ENCODE measurements at places on chromosomes 6 and 20.

GRCh38 chr6:170464524-170464979 is 88.6 kb downstream of the PSMB1 start:
- no peak for DNase-seq

DNA sequence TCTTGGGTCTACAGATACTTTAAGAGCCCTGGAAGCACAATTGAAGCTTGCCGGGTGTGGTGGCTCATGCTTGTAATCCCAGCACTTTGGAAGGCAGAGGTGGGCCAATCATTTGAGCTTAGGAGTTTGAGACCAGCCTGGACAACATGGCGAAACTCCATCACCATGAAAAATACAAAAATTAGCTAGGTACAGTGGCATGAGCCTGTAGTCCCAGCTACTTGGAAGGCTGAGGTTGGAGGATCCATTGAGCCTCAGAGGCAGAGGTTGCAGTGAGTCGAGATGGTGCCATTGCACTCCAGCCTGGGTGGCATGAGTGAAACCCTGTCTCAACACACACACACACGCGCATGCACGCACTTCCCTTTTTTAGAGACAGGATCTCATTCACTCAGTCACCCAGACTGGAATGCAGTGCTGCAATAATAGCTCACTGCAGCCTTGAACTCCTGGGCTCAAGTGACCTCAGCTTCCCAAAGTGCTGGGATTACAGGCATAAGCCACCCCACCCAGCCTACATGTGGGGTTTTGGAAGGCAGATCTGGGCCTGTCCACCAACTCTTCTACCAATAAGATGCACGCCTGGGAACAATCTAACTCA is 182.5 kb upstream of the JARID2 start:
- peak; percentile 82 for DNase-seq

DNA sequence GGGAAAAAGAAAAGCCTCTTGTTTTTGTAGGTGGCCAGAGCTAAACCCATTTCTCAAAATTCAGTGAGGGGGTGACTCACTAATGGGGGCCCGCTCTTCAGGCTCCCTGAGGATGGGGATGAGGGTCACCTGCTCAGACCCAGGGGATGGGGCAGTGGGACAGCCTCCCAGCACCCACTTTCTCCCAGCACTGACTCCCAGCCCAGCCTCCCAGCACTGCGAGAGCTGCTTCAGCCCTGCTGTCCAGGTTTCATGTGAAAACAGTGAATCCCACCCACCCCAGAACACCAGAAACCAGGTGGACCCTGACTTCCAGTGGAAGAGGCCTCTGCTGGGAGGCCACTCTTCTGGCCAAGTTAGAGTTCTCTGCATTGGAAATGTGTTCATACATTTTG is 362.6 kb downstream of the CDH4 start:
- no peak for DNase-seq

GRCh38 chr6:108260126-108260808 is 573 bp downstream of the SNX3 start:
- DNase-seq: no peak

DNA sequence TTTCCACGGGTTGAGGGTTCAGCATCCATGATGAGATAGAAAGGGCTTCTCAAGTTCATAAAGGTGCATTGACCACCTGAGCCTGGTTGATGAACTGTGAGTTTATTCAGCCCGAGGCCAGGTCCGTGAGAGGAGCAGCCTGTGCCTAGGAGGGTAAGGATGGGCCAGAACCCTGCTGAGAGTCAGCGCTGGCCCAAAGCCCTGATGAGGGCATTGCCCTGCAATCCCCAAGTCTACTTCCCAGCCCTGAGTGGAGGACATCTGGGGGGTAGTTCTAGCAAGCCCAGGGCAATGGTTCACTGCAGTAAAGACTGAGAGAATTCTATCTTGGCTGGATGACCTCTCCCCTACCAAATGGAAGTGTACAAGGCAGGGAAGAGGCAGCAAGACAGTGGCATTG is 123.3 kb upstream of the NXT1 start:
- DNase-seq: no peak

DNA sequence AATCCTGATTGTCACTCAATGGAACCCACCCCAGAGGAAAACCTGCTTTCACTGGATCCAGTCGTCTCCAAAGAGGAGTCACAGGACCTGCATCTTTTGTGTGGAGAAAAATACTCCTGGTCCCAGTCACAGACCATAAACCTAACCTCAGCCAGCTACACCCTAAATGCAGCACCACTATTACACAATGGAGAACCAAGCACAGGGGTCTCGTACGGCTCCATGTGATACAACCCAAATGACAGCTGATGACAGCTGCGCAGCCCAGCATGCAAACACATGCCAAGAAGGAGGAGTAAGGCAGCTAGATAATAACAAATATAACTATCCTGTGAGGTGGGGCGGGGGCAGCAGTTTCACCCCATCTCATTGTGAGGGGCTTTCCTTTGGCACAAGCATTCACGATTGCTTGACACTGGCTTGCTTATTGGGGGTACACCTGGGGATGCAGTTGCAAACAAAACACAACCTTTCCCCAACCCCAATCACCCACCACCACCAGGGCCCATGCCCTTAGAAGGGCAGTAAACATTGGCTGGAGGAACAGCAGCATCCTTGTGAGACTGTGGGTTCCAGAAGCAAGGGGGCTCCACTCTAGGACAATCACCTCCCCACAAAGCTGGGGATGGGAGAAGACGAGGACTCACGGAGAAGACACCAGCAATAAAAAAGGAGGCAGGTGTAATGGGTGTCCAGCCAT is 51.5 kb downstream of the TRERF1 start:
- no peak for DNase-seq

GRCh38 chr6:25519856-25520255 is 132.2 kb upstream of the SCGN start:
- no peak for DNase-seq

DNA sequence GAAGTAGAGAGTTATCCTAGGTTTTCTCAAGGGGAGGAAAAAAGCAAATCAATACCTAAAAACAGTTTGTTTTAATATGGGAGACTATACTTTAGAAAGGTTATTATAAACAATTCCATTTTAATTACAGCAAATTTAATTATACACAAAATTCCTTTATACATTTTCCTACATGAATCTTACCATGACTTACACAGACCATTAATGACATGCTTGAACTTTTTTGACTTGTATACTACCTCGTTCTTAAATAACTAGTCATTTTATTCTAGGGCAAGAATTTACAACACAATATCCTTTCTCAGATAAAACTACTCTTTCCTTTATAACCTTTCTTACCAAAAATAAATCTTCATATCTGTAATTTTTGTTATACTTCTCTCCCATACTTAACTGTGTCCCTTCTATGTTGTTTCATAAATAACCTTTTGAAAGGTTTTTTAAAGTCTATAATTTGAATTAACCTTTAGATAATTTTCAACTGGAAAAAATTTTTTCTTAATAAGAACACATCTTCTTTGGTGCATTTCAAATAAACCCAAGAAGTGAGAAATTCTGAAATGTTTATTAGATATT is 729.4 kb downstream of the TENT5A start:
- DNase-seq: no peak

DNA sequence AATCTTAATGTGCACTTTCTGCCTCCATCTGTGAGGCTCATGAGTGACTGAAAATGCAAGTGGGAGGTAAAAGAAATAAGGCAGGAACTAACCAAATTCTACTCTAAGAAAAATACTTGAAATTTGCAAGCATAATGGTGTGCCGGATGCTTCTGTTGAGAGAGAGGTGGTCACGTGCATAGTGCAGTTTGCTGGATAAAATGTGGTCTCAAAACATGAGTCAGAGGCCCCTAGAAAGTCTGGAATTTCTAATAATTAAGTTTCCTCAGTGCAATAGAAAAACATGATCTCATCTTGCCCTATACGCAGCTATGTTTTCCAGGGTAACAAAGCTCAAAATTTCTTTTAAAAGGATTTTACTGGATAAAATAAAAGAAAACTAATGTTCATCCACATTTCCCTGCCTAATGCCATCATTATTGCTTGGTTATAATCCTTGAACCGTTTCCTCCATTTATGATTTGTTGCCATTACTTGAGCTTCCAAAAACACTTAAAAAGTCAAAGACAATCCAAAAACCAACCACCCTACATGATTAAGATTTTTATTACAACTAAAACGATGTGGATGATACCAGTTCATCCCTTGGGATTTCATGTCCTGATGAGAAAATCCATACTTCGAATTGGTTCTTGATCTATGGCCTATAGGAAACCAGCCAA is 351.7 kb upstream of the ARID1B start:
- no peak for DNase-seq

GRCh38 chr6:79196912-79197311 is 37.6 kb downstream of the HMGN3 start:
- no peak for DNase-seq

- no peak for DNase-seq
Measured at GRCh38 chr20:23058240-23058639, 8.8 kb upstream of the THBD start.

GRCh38 chr6:76702187-76702586 is 629.7 kb upstream of the IMPG1 start:
- no peak for DNase-seq

- no peak for DNase-seq
Measured at GRCh38 chr6:164315376-164315775, 900.9 kb downstream of the QKI start.

- DNase-seq: peak; percentile 78
Measured at GRCh38 chr20:57498425-57499400, 26.2 kb downstream of the CTCFL start.

DNA sequence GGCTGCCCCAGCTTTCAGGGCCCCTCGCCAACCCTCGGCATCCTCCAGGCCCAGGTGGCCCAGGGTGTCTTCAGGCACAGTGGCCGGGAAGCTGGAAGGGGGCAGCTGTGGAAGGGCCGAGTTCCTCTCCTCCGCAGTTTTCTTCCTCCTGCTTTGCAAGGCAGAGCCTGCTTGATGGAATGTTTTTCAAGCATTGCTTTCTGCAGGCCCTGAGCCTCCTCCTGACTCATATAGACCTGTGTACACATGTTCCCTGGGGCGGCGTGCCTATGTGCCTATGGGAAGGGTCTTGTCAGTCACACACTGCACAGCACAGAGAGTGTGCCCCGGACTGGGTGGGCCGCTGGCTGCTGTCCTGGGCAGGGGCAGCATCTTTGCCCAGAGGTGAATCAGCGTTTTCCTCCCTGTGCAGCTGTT is 107.5 kb downstream of the ERMARD start:
- DNase-seq: peak; percentile 67

GRCh38 chr6:169328112-169328801 is 74.6 kb upstream of the THBS2 start:
- DNase-seq: no peak

DNA sequence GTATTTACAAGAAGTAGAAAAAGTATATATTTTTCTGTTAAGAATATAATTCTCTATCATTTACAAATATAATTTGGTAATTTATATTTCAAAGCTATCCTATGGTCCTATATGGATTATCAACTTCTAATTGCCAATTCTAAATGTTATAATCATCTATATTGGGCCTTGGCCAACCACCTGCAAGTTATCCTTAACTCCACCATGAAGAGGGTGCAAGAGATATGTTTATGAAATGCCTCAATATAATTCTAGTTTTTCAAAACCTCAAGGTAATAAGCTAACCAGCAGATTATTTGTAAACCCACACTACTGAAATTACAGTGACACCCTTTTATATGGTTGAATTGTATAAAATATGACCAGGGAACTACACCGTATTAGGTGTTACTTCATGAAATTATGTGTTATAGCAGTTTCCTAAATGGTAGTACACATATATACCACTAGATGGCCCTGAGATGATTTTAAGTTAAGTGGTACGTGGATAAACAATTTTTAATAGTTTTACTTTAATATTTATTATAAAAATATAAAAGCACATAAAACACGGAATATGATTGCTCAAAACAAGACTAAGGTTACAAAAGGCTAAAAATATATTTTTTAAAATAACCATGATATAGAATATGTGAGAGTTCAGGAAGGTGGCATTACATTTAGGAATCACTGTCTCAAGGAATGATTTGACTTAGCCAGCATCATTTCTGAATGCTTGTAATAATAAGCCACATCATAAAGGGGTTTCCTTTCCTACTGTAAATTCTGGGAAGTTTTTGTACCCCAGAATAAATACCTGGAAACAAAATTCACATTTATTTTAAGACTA is 9.8 kb upstream of the PNISR start:
- no peak for DNase-seq

GRCh38 chr6:169965657-169966311 is 214.4 kb downstream of the ERMARD start:
- no peak for DNase-seq

GRCh38 chr20:41178904-41179432 is 41.6 kb downstream of the PLCG1 start:
- peak; percentile 77 for DNase-seq

DNA sequence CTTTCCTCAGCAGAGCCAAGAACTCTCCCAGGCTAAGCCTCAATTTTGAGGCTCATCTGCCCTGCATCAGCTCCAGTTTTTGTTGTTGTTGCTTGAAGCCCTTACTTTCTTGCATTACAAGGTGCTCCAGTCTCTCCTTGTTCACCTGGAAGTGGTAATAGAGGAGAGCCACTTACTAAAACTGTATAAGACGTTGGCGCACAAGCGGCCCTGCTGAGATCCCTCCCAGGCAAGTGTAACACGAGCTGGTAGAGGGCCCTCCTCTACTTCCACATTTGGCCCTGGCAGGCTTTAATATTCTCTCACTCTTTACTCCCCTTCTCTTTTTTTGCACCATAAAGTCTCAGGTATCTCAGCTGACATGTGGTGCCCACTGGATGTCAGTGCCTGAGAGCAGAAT is 19.5 kb downstream of the GCM2 start:
- DNase-seq: no peak

DNA sequence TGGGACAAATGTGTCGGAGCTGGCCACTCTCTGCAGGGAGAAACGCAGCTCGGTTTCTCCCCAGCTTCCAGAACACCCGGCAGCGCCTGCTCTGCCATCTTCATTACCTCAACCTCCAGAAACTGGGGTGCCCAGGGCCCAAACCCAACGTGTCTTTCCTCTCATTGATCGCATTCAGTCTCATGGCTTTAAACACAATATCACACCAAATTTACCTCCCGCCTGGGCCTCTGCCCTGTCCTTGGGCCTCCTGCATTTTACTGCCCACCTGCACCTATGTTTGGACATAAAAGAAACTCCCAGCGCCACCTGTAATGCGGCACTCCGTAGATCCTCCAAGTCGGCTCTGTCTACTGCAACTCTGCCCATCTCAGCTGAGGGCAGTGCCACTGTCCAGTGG is 22.2 kb downstream of the SERPINB6 start:
- DNase-seq: no peak

- DNase-seq: no peak
Measured at GRCh38 chr6:31058128-31058894, 48.0 kb downstream of the MUC22 start.

Measured in cardiac septum (tissue), 1 donor.